AG20443 (cell line): ENCODE measurements at places on chromosomes 3 and 15.

GRCh38 chr15:65887565-65887964 is 18.3 kb downstream of the RAB11A start:
- DNase-seq: no peak

- no peak for DNase-seq
Observed at GRCh38 chr3:154184582-154184981, 63.4 kb downstream of the ARHGEF26 start.

GRCh38 chr15:74430510-74430951 is 3.2 kb downstream of the SEMA7A start:
- DNase-seq: no peak

GRCh38 chr3:13427662-13428603 is 7.8 kb upstream of the NUP210 start:
- no peak for DNase-seq

DNA sequence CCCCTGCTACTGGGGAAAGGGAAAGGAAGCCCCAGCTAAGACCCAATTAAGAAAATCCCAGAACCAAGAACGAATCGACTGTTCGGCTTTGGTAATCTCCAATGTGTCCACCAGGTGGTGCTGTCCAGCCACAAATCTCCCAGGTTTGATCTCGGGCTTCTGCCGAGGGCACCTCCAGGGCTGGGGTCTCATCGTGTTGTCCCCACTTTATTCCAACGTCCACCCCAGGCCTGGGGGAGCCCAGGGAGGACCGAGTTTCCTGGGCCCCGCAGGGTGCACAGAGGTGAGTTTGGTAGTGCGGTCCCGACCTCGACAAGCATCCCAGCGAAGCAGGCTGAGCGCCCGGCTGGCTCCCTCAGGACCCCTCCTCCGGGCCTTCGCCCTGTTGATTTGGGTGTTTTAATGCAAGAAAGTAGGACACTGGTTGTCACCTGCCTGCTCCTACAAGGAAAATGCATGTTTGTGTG is 185.1 kb downstream of the GOLGA6L6 start:
- peak; percentile 62 for DNase-seq

- no peak for DNase-seq
Observed at GRCh38 chr3:67349551-67350174, 304.7 kb downstream of the SUCLG2 start.

GRCh38 chr3:175664911-175665310 is 805.8 kb downstream of the NAALADL2 start:
- no peak for DNase-seq

DNA sequence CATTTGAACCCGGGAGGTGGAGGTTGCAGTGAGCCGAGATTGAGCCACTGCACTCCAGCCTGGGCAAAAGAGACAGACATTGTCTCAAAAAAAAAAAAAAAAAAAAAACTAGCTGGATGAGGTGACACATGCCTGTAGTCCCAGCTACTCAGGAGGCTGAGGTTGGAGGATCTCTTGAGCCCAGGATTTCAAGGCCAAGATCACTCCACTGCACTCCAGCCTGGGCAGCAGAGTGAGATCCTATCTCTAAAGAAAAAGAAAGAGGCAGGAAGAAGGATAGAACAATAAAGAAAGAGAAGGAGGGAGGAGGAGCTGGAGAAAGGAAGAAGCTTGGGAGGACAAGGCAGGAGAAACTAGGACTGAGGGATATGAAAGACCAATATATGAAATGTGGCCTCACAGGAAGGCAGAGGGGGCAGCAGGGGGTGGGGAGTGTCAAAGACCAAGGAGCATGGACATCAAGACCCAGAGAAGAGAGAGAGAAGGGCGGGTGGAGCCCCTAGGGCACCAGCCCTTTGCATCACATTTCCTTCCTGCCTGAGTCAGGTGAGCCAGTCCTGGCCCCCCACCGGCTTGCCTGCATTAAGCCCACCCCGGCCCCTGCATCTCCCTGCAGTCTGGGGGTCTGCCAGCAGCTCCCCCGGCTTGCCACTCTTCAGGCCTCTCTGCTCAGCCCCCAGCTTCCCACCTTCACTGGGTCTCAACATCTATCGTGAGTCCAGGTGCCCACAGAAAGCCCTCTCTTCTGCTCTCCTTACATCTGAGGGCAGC is 11.5 kb downstream of the IGDCC3 start:
- DNase-seq: no peak
